ENCODE measurements at places on chromosomes 6 and 20.
A peak's percentile ranks its signal among the peaks of the same experiment; 100 is the strongest.

DNA sequence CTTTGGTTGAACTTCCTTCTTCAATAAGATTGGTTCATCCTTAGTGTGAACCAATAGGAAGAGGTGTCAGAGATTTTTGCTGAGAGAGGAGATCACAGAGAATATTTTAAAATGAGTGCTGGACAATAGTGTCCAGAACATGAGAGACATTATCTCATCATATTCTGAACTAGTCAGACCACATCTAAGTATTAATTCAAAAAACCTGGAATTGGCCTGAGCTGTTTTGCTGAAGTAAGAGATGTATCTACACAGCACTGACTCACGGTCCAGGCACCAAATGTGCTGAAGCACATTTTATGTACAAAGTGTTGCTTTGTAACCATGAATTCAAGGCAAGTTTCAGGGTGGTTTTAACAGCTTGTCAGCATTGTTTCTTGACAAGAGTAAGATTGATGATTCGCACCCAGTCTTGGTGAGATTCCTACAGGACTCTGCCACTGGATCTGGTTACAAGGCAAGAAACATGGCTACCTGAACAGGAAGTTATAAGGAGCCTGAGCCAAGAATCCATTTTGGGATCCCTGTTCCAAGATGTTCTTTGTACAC, 178.2 kb upstream of the HEY2 start:
- no peak for DNase-seq

DNA sequence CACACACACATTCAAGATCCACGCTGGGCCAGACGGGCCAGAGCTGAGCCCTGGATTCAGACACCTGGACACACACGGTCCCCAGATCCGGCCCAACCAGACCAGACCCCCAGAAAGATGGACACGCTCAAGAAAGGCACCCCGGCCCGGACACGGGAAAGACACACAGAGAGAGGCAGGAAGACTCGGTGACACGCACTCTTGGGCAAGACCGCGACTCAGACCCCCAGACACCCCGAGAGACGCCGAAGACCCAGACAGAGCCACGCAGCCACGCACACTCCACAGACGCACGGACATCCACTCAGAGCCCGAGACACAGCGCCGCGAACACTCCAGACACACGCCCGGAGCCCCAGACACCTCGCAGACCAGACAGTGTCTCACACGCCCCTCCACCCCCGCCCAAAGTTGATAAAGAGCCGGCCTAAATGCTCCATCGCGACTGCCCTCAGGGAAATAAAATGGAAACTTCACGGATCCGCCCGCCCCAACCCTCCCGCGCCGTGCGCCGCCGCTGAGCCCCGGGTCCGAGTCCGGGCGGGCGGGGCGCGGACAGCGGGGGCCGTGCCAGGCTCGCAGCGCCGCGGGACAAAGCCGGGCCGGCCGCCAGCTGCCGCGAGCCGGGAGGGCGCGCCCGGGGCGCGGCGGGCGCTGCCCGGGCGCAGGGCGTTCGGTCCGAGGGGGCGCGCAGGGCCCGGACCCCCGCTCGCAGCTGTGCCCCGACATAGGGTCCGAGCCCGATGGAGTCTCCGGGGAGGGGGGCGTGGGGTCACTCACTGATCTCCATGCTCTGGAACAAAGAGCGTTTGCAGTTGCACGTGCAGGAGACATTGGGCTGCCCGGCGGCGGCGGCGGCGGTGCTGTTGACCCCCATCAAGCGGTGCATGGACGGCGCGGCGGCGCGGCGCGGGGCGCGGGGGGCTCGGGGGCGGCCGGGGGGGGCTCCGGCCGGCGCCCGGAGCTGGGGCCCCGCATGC, 831 bp downstream of the PMEPA1 start:
- peak; percentile 41 for DNase-seq

DNA sequence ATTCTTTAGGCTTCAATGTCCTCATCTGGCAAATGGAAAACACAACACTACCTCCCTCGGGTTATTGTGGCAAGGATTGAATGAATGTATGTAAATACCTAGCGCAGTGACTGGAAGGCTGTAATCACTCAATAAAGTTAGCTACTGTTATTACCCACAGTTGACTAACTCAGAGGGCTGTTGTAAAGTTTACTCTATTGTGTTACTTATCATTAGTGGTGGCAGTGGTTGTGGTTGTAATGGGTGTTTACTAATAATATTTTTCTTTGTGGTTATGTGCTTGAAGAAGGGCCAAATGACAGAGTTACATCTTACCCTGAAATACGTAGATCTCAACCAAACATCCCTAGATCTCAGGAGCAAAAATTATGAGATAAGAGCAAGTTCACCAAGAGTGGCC, 42.0 kb upstream of the PXDC1 start:
- no peak for DNase-seq

GRCh38 chr6:53059648-53060589, 5.3 kb upstream of the FBXO9 start:
- peak; percentile 3 for DNase-seq

- no peak for DNase-seq
These were observed 42.8 kb downstream of the PSMG4 start for GRCh38 chr6:3301506-3301905.

GRCh38 chr6:37931066-37931465, 111.5 kb downstream of the ZFAND3 start:
- no peak for DNase-seq

DNA sequence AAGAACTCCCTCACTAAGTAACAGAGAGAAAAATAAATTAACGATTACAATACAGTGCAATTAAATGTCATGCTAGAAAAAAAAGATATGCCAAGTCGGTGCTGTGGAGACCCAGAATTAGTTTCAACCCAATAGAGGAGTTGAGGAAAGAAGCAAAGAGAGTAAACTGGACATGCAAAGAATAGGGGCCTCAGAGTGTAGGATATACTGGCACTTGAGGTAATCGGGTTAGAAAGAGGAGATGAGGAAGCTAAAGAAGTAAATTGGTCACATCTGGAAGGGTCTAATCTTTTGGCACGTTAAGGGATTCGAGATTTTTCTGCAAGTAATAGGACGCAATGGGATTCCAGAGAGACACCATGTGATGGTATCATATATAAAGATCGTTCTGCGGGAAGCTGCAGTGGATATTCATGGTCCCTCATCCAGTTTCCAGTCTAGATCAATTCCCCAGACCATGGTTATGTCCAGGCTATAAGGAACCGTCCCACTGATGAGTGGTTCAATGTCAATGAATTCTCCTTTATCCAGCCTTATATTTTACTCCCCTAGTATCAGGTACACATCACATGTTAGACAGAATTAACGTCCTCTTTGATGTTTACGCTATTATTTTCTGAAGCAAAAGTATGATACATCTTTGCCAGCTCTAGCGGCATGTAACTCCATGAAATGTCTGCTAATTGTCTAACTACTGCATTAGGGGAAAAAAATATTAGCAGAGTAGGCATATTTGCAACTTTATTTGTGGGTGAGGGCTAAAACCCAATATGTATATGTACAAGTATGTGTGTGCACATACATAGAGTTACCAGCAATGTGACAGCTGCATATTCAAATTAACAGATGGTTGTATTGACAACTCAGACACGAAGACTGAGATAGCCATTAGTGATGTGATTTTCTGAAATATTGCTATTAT, 1.1 kb upstream of the TBC1D32 start:
- DNase-seq = no peak
